Hepatocyte (in vitro differentiated cells): ENCODE measurements at places on chromosomes 7 and 10.

GRCh38 chr10:75617485-75618155, 186.2 kb downstream of the LRMDA start:
- no peak for DNase-seq

- no peak for DNase-seq
Measured at GRCh38 chr7:151679071-151679708, 159.5 kb upstream of the RHEB start.

DNA sequence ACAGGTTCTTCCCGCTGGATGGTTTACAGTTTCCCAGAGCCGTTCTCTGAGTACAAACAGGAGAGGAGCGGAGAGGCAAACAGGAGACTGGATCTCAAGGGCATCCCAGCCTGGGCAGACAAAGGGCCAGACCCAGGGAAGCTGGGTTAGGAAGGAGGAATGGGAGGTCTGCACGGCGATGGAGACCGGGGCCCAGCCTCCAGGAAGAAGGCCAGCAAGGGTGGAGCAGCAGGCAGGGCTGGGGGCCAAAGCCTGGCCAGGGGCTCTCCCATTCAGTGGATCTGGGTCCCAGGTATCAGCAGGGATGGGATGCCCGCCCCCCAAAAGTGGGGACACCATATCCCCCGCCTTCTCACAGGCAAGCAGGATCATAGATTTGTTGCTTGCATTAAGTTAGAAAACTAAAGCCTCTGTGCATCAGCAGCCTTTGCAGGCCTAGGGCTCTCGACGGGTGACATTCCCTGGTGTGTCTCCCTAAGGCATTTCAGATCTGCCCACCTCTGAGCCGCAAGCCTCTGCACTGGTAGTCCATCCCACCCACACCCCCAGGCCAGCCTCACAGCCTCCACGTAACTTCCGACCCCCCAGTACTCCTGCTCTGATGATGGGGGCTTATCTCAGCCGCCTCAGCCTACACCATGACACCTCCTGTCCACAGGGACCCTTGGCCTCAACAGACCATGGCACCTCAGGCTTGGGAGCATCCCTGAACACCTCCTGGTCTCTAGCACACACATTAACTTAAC, 59.9 kb downstream of the TNS3 start:
- no peak for DNase-seq

DNA sequence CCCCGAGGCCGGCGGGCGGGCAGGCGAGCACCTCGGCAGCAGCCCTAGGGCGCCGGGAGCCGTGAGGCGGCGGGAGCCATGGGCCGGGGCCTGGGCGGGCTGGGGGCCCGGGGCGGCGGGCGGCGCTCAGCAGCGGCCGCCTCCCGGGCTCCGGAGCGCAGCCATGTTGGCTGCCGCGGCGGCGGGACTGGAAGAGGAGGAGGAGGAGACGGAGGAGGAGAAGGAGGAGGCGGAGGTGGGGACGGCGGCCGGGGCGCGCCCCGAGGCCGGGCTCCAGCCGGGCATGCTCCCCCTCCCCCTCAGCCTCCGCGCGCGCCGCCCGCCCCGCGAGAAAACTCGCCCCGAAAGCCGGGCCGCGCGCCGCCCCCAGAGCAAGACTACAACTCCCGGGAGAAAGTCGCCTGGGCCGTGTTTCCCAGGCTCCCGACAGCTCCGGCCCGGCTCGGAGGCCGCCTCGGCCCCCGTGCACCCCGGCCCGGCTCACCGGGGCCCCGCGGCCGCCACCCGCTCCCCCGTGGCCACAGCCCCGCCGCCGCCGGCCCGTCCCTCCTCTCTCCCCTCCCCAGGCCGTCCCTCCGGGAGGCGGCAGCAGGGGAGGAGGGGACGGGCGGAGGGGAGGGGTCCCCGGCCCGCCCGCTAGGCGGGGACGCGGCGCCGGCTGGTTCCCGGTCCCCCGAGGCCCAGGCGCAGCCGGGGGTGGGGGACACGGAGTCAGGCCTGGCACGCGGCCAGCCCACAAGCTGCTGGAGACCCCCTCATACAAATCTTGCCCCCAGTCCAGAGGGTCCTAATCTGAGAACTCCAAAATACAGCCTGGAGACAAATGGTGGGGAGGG, at the start of gene DLG5:
Gene DLG5 (minus strand): TSS at position 190 of the 836 bp plus-strand sequence. CDS start 235 bp downstream, outside the sequence.
- peak; percentile 80 for DNase-seq

DNA sequence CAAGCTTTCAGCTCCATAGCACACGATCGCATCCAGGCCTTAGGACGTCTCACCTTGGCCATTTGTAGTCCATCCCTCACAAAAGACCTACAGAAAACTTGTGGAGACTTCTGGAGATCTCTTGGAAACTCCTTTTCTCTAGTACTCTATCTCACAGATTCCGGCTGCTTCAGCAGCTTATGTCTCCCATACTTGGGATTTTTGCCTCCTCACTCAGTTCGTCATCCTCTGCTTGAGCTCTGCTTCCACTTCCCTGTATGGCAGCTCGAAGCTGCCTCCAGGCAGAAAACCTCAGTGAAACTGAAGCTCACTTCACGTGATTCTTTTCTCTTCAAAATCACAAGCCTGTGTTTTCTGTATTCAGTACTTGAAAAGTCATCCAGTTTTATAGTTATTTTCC, 178.7 kb upstream of the GDF10 start:
- no peak for DNase-seq

- peak; percentile 49 for DNase-seq
Measured at GRCh38 chr7:134669845-134670373, 23.3 kb downstream of the BPGM start.

DNA sequence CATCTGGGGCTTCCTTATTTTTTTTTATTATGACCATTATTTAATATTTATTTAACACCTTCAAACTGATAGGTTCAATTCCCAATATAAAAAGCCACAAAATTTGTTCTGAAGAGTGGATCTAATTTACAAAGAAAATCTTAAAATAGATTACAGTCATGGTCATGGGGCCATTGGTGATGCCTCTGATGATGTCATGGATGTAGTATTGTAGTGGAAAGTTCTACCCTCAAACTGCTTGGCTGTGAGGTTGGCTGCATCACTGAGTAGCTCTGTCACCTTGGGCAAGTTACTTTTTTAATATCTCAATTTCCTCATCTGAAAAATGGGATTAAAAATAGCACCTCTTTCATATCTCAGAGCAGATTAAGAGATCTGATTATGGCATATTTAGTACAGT, 128.5 kb downstream of the DKK1 start:
- DNase-seq: no peak

GRCh38 chr10:13770760-13771493, 184.2 kb downstream of the PRPF18 start:
- no peak for DNase-seq

DNA sequence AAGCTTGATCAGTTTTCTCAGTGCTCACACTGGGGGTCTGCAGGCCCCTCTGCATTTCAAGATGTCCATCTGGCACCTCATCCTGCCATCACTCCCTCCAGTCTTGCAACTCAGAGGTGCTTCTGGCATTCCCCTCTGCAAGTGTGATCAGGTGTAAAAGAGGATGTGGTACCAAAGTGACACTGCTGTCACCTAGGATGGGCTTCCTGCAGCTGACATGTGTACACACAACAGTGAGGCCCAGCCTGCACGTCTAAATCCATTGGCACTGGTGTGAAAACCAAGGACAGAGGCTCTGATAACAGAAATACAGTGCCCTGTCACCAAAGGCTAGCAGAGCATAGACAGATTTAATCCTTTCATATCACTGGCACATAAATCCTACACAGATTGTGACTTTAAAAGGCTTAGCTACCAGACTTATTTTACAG, 162.5 kb upstream of the CELF2 start:
- no peak for DNase-seq

- no peak for DNase-seq
Measured at GRCh38 chr7:2541291-2542010, 13.9 kb downstream of the BRAT1 start.

- no peak for DNase-seq
Measured at GRCh38 chr10:48285710-48286109, 11.2 kb upstream of the FRMPD2 start.

DNA sequence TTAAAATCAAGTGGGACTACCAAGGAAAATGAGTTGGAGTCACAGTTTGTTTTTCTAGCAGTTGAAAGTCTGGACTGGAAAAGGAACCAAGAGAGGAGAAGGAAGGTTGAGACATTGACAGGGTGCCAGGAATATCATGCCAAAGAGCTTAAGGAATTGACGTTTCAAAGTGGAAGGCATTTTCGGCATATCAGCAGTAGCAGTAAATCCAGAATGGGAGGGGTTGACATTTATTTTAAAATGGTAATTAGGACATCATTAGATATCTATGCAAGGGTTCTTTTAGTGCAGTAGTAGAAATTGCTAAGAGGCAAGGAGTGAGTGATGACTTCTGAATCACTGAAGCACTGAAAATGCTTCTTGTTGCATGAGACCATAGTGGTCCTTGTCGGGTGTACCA, 335.9 kb upstream of the PLXDC2 start:
- DNase-seq: no peak

DNA sequence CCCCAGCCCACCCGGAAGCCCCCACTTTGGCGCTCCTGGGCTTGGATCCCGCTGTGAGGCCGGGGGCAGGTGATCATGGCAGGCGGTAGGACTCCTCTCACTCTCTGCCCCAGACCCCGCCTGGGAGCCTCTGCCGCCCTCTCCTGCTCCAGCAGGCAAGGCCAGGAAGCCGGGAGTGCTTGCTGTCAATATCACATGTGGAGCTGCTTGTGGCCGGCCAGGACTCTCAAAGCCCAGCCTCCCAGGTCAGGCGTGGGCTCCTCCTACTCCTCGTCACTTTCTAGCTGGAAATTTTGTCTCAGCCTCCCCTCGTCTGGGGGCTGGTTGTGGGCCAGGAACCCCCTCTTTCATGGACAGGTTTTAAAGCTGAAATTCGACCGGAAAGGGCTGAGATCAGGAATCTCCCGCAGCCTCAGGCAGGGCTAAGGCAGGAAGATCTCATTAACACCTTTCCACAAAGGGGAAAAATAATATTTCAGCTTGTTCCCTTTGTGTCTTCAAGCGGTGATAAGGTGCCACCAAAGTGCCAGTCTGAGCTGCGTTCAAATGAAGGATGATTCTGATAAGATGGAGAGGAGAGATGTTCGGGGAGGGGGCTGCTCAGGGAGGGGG, 273.6 kb upstream of the PODXL start:
- DNase-seq: peak; percentile 74

- DNase-seq: peak; percentile 8
Measured at GRCh38 chr10:63414481-63415260, 51.1 kb downstream of the JMJD1C start.

- peak; percentile 66 for DNase-seq
Measured at GRCh38 chr10:77004917-77005564, 632.6 kb downstream of the KCNMA1 start.
